Muscle of back (tissue), 13 donors: ENCODE measurements at places on chromosomes 3 and 15.

DNA sequence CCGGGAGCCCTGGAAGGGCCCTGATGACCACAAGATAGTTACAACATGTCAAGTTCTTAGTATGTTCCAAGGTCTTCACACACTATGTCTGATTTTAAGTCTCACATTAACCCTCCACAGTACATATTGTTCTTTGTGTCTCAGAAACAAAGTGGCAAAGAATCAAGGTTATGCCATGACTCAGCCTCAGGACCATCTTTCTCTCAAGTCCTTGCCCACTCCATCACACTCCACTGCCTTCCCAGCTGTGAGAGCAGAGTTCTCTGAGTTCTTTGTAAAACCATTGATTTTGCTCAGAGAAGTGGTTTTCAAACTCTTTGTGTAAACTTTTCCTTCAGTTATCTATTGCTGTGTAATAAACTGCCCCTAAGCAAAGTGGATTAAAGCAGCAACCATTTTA, 67.9 kb upstream of the C3orf80 start:
- no peak for DNase-seq

GRCh38 chr15:40325700-40326099, 2.2 kb downstream of the INAFM2 start:
- DNase-seq: no peak

GRCh38 chr3:64023861-64024223, 548 bp upstream of the PSMD6 start:
- DNase-seq: no peak

DNA sequence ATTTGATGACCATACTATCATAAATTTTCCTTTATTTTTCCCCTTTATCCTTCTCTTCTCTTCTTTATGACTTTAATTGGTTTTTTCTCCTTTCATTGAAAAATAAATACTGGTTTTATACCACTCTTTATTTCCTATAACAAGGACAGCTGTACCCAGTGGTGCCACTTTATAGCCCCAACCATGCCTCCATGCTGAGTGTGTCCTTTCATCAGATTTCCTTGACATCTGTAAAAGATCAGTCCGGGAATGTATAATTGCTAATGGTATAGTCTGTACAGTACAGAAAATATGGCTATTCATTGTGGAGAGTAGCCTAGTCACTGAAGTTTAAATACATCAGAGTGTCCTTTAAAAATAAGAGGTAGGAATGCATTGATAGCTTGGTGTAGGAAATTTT, 74.6 kb downstream of the EPHA3 start:
- DNase-seq: no peak
